Right lung (tissue), 10 donors: ENCODE measurements at places on chromosomes 4 and X. TPM values are rescaled to one million over a fixed set of nuclear protein-coding genes. Genes with fewer than 3 reads are reported as not detected.
A peak's percentile ranks its signal among the peaks of the same experiment; 100 is the strongest.

GRCh38 chr4:94407846-94408245 lies 43.9 kb upstream of the PDLIM5 start:
- no peak for DNase-seq

SOWAHB gene
- 3.2 TPM for polyA plus RNA-seq

DNA sequence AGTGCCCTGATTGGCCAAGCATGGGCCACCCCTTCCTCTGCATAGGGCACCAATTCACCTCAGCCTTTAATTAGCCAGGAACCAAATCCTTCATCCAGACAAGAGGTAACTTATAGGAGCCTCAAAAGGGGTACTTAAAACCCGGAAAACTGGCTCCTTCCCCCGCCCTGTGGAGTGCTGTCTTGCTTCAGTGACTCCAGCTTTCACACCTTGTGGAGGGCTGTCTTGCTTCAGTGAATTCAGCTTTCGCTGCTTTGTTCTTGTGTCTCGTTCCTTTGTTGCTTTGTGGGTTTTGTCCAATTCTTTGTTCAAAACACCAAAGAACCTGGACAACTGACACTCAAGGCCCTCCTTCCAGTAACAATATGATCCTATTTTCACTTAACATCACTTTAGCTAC lies 82.2 kb upstream of the FRG1 start:
- DNase-seq, result no peak

- DNase-seq, result no peak
Observed at GRCh38 chr4:141463678-141464077, 172.7 kb upstream of the IL15 start.

IL9R gene
- polyA plus RNA-seq, result 0.19 TPM

DNA sequence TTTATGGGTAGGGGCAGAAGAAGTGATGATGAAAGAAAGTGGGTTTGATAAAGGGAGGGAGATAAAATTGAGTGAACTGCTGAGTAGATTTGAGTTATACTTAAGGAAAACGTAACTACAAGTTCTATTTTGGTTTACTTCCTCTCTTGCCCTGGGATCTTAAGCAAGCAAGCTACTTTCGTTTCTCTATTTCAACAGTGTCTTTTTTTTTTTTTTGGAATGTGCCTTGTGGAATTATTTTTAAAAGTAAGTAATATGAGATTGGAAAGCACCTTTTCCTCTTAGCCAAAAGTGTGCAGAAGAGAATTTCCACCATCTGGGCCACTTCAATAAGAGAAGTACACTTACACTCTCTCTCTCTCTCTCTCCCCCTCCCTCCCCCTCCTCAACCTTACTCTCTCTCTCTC lies 16.0 kb upstream of the C4orf36 start:
- DNase-seq, result peak; percentile 56

GRCh38 chr4:8403173-8403753 lies 37.3 kb downstream of the ACOX3 start:
- DNase-seq, result peak; percentile 68
